ENCODE measurements at places on chromosomes 2 and 18.

- no peak for DNase-seq
These were observed 12.2 kb downstream of the RNASEH1 start for GRCh38 chr2:3545788-3546478.

GRCh38 chr2:206245265-206245672, 29.2 kb upstream of the ZDBF2 start:
- no peak for DNase-seq

GRCh38 chr2:172736424-172737174, 954 bp downstream of the RAPGEF4 start:
- DNase-seq = no peak

DNA sequence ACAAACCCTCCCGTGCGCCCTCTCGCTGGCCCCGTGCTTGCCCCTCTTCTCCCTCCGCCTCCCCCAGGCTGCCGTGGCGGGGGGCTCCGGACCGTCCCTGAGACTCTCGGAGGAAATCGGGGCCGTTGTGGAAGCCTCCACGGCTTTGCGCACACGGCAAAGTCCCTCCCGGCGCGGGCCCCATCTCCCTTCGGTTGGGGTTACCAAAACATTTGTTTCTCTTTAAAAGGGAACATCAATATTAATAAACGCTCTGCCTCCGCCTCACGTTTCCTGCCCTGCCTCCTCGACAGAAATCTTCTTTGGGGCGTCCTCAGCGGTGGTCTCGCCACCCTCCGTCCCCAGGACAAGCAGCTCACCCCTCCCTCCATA, 3.8 kb downstream of the PAX3 start:
- peak; percentile 52 for DNase-seq

DNA sequence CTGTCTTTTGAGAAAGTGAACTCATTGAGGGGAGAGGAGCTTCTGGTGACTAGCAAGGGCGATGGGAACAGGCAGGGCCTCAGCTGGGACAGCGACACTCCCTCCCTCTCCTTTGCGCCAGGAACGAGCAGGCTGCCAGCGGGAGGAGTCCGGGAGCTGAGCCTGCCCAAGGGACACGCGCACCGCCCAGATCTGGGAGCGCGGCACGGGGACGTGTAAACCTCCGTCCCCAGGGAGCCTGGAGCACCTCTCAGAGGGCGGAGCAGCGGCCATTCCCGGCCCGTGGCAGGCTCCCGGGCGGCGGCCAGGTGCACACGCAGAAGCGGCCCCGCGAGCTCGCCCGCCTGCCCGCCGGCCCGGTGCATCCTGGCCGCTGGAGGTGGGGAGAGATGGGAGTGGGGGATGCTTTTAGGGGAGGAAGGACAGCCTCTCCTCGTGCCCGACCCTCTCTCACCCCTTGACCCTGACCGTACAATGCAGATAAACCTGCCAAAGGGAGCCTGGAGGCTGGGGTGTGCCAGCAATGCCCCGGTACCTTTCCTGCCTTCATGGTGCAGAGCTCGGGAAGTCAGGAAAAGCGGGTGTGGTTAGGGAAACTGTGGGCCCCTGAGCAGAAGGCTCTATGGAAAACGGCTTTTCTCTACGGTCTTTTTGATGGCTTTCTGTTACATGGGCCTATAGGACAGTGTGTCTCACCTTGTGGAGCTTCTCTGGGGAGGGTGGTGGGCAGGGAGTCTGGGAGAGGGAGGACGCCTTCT, 2.2 kb downstream of the AQP4 start:
- DNase-seq = peak; percentile 60

- no peak for DNase-seq
These were observed 121.2 kb downstream of the LYPD6 start for GRCh38 chr2:149451417-149452165.

GRCh38 chr2:180231015-180231414, 223.9 kb upstream of the CWC22 start:
- no peak for DNase-seq

- peak; percentile 52 for DNase-seq
These were observed 196.6 kb upstream of the COPS8 start for GRCh38 chr2:236888794-236889780.

GRCh38 chr2:3654011-3654410, 4.0 kb upstream of the ALLC start:
- no peak for DNase-seq

DNA sequence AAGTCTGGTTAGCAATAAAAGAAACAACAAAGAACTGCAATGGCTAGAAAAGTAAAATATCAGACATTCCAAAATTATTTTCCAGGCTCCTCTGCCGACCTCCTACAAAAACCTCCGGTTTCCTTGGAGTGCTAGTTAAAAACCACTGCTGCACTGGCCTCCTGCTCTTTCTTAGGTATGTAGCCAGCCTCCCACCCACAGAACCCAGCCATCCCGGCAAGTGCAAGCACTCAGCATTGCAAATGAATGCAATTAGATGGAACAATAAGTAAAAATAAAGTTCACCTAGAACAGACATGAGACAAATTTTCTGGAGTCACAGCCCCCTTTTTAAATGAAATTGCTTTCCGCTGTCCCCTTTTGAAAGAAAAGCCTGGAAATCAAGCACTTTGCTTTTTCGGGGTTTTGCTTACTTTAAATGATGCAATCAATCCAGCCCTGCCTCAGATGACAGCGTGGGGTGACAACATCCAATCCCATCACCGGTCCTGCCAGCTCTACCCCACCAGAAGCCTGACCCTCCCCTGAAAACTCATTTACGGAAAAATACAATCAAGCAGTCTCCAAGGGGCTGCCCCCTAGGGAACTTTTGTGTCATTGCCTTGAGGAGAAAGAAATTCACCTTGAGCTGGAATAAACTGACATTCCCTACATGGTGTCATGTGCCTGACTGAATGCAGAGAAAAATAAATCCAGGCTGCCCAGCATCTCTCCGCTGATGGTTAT, 199.8 kb downstream of the EPHA4 start:
- no peak for DNase-seq

GRCh38 chr2:228657807-228658402, 476.4 kb upstream of the SPHKAP start:
- DNase-seq = no peak

GRCh38 chr2:88082781-88083180, 15.2 kb downstream of the SMYD1 start:
- DNase-seq = no peak

DNA sequence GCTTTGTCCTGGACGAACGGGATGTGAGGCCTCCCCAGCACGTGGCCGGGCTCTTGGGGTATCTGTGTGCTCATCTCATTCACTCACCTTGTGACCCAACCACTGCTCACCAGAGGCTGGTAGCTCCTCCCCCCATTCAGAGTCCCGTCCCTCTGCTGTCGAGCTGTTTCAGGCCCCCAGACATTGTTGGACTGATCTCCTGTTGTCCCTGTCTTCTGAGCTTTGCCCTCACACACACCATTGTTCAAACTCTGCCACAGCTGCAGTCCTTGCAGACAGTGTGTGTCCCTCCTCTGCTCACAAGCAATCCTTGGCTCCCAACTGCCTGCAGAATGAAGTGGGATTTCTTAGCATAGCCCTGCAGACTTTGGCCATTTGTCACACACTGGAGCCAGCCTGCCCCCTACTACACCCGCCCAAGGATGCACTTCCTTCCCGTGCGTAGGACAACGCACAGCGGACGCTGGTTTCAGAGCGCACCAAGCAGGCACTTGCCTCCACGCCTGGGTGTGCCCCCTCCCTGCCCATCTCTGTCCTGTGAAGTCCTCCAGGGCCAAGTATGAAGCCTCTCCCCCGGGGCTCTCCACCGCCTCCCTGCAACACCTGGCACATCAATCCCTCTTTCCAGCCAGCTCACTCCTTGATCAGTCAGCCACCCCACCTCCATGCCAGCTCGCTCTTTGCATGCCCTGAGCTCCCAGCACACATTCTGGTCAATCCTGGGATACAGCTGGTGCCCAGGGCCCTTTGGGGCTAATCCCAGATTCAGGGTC, 16.5 kb upstream of the PRLH start:
- no peak for DNase-seq

- no peak for DNase-seq
These were observed 76.4 kb downstream of the BOD1L2 start for GRCh38 chr18:57223144-57223870.

GRCh38 chr2:237615631-237616249, 11.6 kb upstream of the LRRFIP1 start:
- no peak for DNase-seq

- no peak for DNase-seq
These were observed 208.3 kb upstream of the PIEZO2 start for GRCh38 chr18:11357678-11358077.

GRCh38 chr2:68646303-68646702, 2.9 kb downstream of the PROKR1 start:
- no peak for DNase-seq

DNA sequence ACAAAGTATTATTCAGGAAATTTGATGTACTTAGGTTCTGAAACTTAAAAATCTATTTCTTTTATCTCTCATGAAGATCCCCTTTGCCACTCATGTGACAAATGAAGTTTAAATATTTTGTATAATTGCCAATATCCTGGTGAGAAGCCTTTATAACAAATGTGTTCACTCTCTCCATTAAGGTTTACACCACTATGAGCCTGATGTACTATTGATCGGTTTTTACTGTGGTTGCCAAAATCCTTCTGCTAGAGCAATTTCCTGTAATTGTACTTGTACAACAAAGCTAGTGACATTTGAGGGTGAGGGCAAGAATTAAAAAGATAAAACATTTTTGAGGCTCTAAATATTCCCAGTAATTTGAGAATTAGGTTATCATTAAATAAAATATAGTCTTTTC, 222.3 kb upstream of the CDH19 start:
- DNase-seq = no peak

DNA sequence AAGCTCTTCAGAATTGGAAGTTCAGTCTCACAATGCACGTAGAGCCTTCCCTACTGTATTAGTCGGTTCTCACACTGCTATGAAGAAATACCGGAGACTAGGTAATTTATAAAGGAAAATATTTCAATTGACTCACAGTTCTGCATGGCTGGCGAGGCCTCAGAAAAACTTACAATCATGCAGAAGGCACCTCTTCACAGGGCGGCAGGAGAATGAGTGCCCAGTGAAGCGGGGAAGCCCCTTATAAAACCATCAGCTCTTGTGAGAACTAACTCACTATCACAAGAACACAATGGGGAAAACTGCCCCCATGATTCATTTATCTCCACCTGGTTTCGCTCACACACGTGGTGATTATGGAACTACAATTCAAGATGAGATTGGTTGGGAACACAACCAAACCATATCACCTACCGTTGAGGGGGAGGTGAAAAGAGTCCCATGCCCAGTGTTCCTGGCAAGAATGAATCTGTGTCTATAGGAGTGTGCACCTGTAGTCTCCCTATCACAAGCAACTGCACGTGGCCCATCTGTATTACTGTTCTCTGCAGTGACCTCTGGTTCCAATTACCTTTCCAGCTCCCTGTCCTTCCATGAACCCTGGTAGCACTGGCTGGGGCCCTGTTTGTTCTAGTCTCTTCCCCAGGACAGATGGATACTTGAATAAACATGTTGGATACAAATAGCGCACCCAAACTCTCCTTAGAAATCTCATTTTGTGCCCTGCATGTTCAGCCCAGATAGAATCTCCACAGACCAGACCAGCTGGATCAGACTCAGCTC, 44.4 kb upstream of the ATL2 start:
- no peak for DNase-seq

DNA sequence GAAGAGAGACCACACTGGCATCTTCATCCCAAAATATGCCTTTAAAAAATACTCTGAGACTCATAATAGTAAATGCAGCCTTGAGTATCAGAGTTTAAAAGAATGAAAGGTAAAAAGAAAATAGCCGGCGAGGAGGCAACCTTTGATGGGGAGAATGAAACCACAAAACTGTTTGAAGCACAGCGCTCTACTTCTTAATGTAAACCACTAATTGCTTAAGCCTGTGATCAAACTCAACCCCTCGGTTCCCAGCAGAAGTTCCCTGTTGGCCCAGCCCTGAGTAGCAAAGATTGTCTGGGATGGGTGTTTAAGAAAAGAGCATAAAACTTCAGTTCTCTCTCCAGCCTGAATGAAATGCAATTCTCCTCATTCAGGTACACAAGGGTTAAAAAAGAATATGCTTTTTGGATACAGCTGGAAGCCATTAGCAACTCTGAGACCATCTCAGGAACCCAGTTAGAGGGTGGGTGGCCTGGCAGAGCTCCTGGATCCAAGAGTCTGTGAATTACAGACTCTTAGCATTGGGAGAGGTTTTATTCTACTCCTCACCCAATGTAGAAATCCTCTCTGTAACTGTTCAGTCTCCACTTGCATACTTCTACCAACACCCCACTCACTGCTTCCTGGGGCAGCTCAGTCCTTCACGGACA, 44.8 kb downstream of the VIT start:
- peak; percentile 51 for DNase-seq

GRCh38 chr2:199975273-199975895, 20.0 kb downstream of the MAIP1 start:
- DNase-seq = no peak

DNA sequence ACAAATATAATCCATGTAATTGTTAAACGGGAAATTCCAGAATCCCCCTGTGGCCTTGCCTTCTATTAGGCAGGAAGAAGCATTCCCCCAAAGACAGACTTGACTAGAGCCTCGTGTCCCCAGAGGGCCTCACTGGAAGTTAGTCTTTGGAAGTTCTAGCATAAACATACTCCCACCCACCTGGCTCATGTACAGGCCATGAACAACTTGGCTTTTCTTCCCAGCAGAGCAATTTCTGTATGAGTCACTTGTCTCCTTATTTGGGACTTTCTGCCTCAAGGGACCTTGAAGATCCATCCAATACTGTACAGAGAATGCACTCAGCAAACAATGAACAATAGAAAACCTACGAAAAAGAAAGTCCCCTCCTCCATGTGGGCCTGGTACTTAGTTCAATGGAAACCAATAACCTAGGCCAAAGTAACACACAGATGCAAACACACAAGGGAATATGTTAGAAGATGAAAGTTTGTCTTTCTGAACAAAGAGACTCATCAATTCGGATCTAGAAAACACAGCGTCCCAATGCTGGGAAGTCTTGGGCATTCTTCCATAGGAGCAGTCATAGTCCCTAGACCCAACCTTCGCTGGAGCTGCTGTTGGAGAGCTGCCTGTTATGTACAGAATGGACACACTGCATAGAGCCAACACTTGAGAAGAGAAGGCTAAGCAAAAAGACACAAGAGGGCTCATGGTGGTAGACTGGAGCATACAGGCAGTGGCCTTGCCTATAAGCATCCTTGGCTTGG, 303.5 kb downstream of the HRH4 start:
- DNase-seq = peak; percentile 52

DNA sequence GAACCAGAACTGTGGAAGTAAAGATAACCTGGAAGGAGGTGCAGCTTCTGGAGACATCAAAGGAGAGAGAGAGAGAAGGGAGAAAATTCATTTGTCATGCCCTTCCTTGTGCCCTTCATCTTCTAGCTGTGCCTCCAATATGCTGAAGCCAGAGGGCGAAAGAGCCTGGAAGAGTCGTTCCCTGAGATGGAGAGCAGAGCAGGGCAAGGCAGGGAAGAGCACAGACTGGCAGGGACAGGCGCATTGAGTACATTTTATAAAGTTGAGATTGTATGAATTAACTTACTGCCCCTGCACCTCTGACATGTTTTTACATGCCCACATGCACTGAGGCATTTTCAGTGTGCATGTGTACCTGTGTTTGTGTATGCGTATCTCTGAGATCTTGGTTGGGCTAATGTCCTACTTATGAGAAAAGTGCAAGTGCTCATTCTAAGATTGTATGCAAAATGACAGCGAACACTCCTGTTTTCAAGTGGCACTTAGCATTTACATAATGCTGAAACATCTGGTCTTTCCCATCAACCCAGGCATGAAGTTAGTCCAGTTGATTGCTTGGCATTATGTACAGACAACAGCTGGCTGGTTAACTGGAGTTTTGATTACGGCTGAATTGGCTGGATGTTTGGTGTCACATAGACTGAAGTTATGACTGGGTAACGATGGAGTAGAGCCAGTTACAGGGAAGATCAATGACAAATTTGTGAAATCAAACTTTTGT, 23.7 kb upstream of the MMADHC start:
- no peak for DNase-seq

Measured in right forelimb (tissue), 1 donor.